ENCODE measurements at places on chromosomes 2 and 18.

- DNase-seq = no peak
Measured at GRCh38 chr18:12049978-12050811, 43.4 kb upstream of the ANKRD62 start.

GRCh38 chr18:45626330-45627203 lies 11.3 kb downstream of the SLC14A2 start:
- no peak for DNase-seq

DNA sequence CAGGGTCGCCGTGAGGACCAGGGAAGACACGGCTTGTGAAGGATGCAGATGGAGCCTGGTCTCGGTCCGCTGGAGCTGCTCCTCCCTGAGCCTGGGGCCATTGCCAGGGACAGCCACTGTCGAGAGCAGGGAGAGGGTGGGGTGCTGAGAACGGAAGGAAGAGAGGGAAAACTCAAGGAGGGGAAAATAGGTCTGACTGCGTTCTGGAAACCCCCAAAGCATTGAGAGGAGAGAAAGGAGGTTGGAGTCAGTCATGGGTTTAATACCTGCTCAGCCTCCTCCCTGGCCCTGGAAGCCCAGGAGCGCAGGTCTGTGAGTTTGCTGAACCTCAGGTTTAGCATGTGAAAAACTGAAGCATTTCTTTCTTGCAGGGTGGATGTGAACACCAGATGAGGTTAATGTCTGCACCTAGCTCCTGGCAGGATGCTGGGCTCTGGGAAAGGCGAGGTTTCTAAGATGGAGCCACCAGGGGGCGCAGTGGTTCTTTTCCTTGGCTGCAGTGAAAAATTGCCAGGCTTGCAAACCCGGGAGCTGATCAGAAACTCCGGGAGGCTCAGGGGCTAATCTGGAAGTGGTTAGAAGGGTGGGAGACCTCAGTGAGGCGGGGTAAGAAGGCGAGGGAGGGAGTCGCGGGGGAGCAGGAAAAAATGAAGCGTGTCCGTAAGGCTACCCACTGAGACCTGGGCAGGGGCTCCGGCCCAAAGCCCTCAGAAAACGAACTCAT lies 33.6 kb upstream of the RNF149 start:
- DNase-seq = peak; percentile 62

- no peak for DNase-seq
Measured at GRCh38 chr2:238955648-238956531, 108.0 kb downstream of the TWIST2 start.

DNA sequence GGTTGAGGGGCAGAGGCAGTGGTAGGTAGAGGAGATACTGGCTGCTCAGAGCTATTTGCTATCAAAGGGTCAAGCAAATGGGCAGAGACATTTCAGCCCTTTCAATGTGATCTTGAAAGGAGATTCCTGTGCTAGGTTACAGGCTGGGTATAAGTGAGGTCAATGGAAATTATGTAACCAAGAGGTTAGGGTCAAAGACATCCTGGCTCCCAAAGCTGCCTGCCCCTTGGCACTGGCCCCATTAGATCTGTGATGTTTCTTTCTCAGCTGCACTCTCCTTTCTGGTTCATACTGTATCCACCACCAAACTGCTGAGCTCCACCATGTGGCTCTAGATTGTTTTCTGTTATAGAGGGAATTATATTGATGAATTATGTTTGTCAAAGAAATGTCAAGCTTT lies 200.4 kb downstream of the AGPS start:
- no peak for DNase-seq

DNA sequence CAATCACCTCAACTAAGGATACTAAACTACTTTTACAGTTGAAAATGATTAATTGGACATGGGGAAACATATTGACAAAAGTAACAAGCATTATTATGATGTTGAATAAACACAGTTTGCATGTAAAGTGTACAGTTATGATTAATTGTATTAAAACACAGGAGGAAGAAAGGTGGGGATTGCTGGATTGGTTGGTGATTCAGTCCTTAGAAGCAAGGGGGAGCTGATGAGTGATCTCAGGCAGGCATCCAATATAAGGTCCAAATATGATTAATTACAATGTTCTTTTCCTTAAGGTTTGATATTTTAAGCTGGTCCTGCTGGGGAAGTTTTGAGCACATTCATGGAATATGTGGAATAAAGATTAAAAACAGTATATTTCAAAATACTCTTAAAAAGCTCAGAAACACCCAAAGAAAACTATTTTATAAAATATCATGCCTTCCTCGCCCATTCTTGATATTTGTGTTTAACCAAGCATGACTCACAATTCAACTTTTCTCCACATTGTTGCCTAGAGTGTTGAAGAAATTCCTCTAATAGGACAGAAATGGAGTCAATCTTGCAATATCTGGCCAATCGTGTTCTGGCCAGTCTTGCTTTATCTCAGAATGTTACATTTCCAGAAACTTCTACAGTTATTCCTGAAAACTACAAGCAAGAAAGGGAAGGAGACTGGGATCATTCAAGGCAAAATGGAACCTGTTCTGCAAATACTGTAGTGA lies 268.2 kb downstream of the RPIA start:
- DNase-seq = no peak

DNA sequence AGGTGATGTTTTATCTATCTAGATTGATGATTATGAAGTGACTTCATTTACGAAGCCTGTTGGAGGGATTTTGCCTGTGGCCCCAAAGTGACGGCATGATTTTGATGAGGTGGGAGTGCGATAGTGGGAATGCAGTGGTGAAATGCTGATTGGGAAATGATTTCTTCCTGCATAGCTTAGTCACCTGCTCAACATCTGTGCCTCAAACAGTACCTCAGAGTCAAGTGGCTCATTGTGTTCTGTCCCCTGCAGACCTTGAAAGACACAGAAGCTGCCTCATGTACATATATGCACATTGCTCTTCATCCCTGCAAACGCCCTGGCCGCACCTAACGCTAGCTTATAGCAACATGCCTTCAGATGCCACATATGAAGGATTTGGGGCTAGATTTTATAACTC lies 201.2 kb downstream of the TPGS2 start:
- DNase-seq = no peak

DNA sequence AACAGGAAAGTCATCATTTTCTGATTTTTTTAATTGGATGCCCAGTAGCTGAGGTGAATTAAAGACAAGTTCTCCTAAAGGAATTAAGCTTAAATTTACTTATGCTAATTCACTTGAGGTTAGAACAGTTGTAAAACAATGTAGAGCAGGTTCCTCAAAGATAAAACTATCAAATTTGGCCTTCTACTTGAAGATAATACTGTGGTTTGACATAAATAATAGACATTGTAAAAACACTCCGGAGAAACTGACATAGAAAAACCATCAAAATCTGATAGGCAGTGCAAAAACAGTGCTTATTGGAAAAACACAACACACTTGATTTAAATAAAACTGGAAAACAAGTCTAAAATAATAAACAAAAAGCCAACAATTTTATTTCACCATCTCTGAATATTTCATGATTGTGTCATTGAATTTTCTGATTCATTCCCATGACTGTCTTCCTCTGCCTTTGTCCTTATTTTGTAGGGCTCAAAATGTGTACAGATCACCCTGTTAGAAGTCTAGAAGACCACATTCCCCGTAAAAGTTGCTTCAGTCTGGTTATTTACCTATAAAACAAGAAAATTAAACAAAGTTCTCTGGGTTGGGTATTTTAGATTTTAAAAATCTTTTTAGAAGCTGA lies 28.3 kb upstream of the SLC40A1 start:
- DNase-seq = no peak

GRCh38 chr2:174246944-174247381 lies 1.4 kb downstream of the OLA1 start:
- DNase-seq = no peak

DNA sequence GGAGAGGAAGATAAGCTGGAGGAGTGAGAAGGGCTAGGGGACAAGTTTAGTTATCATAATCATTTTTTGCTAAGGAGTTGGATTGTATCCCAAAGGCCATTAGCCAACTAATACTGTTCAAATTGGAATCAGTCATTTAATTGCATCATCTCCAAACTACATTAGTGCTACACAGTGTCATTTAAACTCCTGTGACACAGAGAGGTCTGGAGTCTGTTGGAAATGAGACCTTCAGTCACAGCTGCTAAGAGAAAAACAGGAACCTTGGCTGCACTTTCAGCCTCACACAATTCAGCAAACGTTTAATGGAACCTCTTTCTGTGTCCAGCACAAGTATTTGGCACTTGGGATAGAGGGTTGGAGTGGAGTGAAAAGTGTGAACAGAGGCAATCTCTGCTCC lies 175.5 kb upstream of the MGAT5 start:
- no peak for DNase-seq

DNA sequence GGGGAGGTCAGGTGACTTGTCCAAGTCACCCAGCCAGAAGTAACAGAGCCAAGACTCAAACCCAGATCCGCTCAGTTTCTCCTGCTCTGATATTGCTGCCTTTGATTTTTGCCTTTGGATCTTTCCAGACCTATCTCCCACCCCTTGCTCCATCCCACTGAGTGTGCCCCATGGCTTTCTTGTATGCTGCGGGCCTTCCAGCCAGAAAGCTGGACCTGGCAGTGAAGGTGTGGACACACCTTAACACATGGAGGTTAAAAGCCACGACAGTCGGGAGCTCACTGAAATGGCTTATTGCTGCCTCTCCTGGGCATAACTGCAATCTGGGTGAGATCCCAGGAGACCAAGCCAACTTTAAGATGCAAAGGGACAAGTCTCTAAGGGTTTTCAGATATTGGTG lies 86.7 kb downstream of the LONRF2 start:
- DNase-seq = no peak

- DNase-seq = no peak
Measured at GRCh38 chr2:98063291-98063854, 23.6 kb upstream of the VWA3B start.

GRCh38 chr2:193476171-193476800 lies 1281.6 kb upstream of the TMEFF2 start:
- no peak for DNase-seq

DNA sequence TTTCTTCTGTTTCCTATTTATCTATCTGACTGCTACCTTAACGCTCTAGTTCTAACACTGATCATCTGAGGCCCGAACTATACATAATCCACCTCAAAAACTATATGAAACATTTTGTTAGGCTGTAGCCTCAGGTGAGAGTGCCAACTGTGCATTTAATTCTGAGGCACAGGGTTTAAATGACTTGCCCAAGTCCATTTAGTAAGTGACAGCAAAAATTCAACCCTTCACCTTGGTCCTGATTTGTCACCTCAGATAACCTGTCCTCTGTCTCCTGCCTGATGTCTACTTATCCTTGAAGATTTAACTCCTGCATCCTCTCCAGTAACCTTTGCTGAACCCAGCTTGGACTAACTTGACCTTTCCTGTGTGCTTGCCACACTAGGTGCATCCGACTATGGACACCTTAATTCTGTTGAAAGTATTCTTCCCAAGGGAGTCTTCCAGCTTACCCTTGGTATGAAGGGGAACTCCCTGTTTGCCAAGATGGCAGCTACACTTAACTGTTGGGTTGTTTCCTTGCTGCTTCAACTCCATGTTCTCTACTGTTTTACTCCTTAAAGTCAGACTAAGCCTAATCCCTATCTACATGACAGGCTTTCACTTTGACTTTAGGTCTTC lies 23.5 kb downstream of the CD302 start:
- no peak for DNase-seq

GRCh38 chr2:57802243-57802642 lies 244.4 kb upstream of the VRK2 start:
- no peak for DNase-seq

GRCh38 chr2:108316033-108316432 lies 27.3 kb downstream of the SULT1C2 start:
- no peak for DNase-seq

DNA sequence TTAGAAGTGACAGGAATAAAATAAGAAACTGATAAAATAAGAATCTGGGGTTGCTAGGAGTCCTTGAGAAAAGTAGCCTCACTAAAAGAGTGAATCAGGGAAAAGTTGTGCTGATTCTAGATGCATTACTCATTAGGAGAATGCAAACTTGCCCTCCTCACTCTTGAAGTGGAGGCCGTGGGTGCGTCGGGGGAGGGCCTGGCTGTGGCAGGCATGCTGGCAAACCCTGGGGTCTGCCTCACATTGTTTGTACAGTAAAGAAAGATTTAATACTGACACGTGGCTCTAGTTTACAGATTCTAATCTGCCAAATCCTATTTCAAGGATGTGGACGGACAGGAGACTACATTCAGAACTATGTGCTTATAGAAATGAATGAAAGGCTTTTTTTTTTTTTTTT lies 41.9 kb downstream of the TANC1 start:
- no peak for DNase-seq

GRCh38 chr2:86062043-86062442 lies 43.6 kb downstream of the POLR1A start:
- no peak for DNase-seq

GRCh38 chr2:64865073-64865830 lies 123.9 kb upstream of the SLC1A4 start:
- peak; percentile 75 for DNase-seq

GRCh38 chr2:233471291-233472035 lies 95.1 kb downstream of the USP40 start:
- no peak for DNase-seq

DNA sequence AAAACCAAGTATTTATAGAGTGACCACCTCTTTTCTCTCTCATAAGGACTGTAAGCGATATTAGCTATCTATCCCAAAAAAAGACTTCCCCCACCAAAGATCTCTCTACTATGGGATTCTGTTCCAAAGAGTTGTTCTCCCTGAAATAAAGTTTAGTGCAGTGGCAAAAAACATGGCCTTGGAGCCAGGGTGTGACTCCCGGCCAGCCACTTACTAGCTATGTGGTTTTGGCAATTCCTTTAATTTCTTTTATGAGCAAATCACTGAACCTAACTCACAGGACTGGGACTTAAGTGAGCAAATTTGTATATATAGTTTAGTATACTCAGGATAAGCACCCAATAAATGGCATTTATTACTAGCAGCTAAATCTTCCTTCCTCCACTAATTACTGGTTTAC lies 42.6 kb downstream of the SESTD1 start:
- no peak for DNase-seq

DNA sequence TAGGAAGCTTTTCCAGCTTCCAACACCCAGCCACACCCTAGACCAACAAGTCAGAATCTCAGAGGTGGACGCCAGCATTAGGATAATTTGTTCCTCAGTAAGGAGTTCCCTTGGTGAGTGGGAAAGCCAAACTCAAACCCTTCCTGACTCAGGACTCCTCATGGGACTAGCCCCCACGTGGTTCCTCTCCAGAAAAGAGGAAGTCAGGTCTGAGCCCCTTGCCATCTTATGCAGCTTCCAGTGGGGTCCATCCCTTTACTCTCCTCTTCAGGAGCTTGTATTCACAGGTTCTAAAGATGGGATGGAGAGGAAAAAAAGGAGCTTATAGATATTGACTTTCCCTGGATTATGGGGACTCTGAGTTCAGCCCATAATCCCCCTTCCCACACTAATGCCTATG lies 14.8 kb upstream of the NOTO start:
- no peak for DNase-seq

- no peak for DNase-seq
Measured at GRCh38 chr18:25832001-25832604, 258.3 kb downstream of the SS18 start.

GRCh38 chr2:217788669-217789002 lies 214.2 kb downstream of the TNS1 start:
- DNase-seq = no peak

GRCh38 chr2:11521775-11522174 lies 12.1 kb upstream of the GREB1 start:
- DNase-seq = no peak
